Stimulated activated CD8-positive, alpha-beta memory T cell treated with anti-CD3 and anti-CD28 coated beads, Interleukin-7, amount 100 ng/mL, for 4 hours (primary cell): ENCODE measurements at places on chromosomes 7 and 10.
A peak's percentile ranks its signal among the peaks of the same experiment; 100 is the strongest.

DNA sequence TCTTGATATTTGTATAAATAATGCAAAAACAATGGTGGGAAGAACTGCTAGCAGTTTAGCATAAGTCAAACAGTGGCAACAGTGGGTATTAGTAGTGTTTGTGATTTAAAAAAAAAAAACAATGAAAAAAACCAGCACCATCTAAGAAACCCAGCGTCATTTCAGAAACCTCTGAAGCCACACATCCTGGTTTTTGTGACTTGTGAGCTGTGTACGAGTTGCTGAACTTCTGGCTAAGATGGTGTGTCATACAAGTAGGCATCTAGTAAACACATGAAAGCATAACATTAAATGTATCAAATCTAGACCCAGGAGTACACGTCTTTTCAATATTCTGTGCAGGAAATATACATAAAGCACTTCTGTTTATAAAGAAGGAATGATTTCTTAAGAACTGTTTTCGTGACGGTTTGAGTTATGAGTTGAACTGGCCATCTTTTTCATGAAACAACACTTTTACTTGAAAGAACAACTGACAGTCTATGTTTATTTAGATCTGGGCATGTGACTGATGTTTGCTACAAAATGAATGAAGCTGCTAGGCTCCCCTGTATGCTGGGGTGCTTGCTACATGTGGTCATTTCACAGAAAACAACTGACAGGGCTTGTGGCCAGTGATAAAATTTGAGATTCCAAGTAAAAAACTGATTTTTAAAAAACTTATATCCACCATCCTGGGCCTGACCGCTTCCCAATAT lies 143.5 kb downstream of the PIP4K2A start:
- peak; percentile 10 for DNase-seq

- no peak for DNase-seq
Observed at GRCh38 chr10:43819464-43820230, 171.0 kb upstream of the ZNF32 start.

DNA sequence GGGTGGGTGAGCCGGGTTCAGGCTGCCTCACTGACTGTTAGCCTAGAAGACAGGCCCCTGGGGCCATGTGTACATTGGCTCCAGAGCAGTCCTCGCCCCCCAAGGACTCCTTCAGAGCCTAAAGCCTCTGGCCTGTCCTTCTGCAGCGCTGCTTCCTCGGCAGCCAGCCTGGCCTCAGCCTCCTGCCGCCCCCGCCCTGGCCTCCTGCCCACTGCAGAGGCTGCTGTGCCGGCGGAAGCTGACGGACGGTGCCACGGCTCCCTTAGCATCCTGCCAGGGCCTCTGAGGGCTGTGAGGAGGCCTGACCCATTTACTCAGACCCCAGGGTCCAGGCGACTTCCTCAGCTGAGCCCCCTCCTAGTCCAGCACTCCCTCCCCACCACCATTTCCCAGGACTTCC lies 4.9 kb downstream of the SRRM3 start:
- DNase-seq = no peak

DNA sequence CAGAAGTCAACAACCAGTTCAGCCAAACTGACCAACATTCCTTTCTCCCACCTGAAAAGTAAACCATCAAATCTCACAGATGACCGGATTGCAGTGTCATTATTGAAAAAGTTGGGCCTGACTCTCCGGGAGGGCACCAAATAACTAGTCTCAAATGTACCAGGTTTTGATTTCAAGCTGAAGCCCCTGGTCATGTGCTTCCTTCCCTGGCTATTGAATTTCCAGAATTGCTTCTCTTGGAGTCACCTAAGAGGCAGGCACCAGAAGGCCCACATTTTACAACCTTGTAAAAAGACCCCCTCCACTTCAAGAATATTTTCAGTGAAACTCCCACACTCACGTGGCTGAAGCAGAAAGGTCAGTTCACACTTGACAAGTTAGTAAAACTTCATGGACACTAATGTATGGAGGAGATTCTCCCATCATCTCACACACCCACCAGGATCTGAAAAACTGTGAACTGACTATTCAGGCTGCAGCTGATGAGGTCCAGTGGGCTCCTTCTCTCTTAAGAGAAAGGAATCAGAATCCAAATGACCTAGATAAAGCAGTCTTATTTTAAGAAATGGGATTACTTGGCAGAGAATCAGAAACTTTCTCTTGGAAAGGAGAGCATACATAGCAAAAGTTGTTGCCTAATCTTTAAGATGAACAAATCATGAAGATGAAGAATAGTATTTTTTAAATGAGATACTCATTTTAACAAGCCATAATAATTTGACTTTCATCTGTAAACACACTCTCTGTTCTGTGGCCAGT lies 53.6 kb downstream of the DLD start:
- DNase-seq = no peak
